Gastrocnemius medialis (tissue), 4 donors: ENCODE measurements at places on chromosomes 12 and 14. TPM values are rescaled to one million over a fixed set of nuclear protein-coding genes. Genes with fewer than 3 reads are reported as not detected.

Gene MAP1LC3B2
- total RNA-seq = 1.1 TPM

DNA sequence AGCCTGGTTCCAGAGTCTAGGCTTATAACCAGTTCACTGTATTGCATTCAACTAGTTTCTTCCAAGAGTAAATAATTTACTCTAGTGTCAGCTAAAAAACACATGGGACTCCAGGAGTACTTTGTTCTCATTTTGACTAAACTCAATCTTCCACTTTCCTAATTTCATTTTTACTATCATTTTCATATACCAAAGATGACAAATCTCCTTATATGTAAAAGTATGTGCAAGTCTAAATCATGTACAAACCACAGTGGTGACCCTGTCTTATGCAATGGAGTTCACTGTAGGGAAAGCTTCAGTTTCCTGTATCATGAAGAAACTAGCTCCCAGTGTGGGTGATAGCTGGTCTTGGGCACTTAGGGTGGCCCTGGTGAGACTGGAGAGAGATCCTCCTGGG is 151.6 kb downstream of the HELB start:
- H3K27ac ChIP-seq = no peak overlapping the region
- H3K4me1 ChIP-seq = no peaks in the 10 kb centered on the region
- no peaks in the 10 kb centered on the region for H3K36me3 ChIP-seq
- H3K4me3 ChIP-seq = no peak overlapping the region
- H3K27me3 ChIP-seq = no peaks in the 10 kb centered on the region

DNA sequence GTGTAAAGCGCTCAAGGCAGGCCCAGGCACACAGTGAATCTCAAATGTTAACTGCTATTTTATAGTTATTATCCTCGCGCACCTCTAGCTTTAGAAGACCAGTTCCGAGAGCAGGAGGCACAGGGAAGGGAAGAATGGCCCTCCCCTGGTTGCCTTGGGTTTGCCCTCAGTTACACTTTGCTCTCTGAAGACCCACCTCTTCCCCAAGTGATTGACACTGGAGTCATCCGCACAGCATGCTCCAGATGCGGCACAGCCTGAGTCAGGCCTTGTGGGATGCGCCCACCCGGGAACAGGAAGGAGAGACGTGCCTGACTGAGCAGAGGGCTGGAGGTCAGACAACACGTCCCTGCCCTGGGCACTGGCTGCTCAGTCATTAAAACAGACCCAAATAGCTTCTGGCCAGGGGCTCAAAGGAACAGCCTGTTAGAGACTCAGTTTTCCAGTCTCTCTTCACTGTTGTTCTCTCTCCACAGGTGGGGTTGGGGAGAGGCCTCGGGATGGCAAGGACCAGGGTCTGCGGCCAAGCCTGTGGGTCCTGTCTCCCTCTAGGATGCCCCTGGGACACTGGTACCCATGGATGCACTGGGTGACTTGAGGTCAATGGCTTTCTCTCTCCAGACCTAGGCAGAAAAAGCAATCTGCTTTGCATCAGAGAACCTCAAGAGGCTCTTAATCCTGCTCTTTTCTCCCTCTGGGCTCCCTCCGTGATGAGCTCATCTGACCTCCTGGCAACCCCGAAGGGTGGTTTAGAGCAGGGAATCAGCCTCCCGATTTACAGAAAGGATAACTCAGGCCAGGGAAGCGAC is 13.6 kb upstream of the MLXIP start:
- peaks cover 23% of the 10 kb centered on the region for H3K4me1 ChIP-seq
- H3K4me3 ChIP-seq = no peak overlapping the region
- no peaks in the 10 kb centered on the region for H3K36me3 ChIP-seq
- no peak for DNase-seq

DNA sequence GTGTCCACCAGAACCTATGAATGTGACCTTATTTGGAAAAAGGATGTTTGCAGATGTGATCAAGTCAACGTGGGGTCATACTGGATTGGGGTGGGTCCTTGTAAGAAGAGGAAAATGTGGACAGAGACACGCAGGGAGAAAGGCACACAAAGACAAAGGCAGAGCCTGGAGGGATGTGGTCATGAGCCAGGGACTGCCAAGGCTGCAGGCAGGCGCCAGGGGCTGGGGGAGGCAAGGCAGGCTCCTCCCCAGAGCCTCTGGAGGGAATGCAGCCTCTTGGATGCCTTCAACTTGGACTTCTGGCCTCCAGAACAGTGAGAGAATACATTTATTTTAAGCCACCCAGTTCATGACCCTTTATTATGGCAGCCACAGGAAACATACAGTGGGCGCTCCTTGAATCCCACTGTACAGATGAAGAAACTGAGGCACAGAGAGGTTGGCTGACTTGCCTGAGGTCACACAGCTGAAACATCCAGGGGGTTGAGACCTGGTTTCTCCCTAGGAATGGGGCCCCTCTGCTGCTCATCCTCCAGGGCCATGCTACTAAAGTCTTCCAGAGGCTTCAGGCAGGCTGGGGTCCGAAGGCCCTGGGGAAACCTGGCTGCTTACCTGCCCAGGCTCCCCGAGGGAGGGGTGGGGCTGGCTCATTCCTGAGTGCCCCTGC is 99.7 kb downstream of the RFLNA start:
- no peak for DNase-seq
- peak overlapping the region; percentile 93 for H3K27ac ChIP-seq
- H3K27me3 ChIP-seq = no peaks in the 10 kb centered on the region
- no peak overlapping the region for H3K4me3 ChIP-seq

DNA sequence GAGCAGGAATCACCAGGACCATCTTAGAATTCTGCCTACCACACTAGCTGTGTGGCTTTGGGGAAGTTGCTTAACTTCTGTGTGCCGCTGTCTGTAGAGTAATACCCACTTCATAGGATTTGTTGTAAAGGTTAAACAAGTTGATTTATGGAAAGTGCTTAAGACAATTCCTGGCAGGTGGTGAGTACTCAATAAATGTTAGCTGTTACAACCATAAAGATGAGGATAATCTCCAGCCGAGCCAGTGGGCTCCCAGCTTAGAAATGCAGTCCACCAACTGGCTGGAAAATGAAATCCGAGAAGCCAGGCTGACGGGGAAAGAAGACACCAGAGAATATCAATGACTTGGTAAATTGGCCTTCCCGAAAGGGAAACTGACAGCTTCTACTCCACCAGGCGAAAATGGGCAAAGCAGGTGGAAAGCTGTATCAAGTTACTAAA is 173.5 kb downstream of the CHST11 start:
- no peak overlapping the region for H3K4me3 ChIP-seq
- no peaks in the 10 kb centered on the region for H3K4me1 ChIP-seq
- H3K27me3 ChIP-seq = no peaks in the 10 kb centered on the region
- H3K36me3 ChIP-seq = no peaks in the 10 kb centered on the region
- DNase-seq = no peak

DNA sequence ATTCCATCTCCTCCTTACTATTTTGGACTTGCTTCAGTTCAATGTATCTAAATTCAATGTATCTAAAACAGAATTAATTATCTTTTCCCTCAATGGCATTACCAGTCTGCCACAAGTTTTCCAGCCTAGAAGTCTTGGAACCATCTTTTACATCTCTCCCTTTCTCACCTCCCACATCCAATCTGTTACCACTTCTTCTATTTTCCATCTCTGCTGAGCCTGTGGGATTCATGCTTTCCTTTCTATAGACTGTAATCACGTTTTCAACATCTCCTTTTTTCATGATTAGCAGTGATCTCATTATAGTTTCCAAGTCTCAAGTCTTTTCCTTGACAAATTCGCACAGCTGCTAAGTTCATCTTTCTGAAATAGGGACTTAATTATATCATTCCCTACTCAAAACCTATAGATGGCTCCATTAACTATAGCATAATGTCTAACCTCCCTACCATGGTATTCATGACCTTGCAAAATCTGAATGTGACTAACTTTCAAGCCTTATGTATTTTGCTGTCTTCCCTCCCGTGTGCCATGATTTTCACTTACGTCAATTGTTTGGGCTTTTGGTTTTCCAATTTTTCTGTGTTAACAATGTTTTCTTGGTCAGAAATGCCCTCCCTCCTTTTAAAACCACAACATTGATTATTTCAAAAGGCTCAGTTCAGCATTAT is 20.5 kb upstream of the PTPRB start:
- H3K36me3 ChIP-seq = no peaks in the 10 kb centered on the region
- no peak overlapping the region for H3K4me3 ChIP-seq
- H3K27ac ChIP-seq = no peak overlapping the region
- no peak for DNase-seq
- no peaks in the 10 kb centered on the region for H3K4me1 ChIP-seq
